NCI-H1694 treated with DMSO at 0.1 percent for 48 hours (cell line): ENCODE measurements at places on chromosomes 6 and 20.

DNA sequence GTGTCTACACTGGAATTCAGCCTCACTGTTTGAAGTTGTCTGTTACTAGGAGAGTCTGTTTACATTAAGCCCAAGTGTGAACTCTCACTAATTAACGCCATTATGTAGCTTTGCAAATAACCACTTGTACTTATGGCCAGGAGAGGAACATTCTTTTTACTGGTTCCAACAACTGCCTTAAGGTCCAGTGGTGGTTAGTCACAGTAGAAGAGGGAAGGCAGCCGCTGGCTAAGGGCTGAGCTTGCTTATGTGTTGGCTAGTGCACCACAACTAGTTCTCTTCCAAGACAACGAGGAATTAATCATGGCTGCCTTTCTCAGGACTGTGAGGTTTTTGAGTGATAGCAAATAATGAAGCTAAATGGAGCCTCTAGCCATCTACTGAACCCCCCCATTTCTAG, 14.9 kb upstream of the SLC22A23 start:
- no peak for DNase-seq

- no peak for DNase-seq
Observed at GRCh38 chr6:156160007-156160794, 617.0 kb upstream of the ARID1B start.

- DNase-seq = no peak
Observed at GRCh38 chr6:44653091-44653490, 265.6 kb downstream of the CDC5L start.

- no peak for DNase-seq
Observed at GRCh38 chr6:15406452-15406851, 160.6 kb downstream of the JARID2 start.

- DNase-seq = no peak
Observed at GRCh38 chr6:40956936-40957335, 82.1 kb downstream of the UNC5CL start.

- no peak for DNase-seq
Observed at GRCh38 chr20:59665656-59666555, 61.6 kb downstream of the PHACTR3 start.

DNA sequence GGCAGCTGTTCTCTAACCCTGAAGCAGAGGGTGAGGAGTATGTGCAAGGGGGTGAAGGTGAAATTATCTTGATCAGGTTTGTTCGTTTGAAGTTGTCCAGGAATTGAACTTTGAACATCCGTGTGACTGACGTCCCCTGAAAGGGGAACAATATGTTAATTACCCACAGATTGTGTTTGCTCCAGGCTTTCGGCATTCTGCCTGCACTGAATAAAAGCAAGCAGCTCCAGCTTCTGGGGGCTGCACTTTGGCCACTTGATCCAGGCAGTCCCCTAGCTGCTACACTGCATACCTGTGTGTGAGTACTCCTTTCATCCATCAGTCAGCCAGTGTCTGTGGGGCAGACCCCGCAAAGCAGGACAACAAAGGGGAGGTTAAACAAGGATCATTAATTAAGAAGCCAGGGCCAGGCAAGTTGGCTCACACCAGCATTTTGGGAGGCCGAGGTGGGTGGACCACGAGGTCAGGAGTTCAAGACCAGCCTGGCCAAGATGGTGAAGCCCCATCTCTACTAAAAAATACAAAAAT, 104.8 kb upstream of the BTN3A2 start:
- no peak for DNase-seq

GRCh38 chr20:1588533-1589460, 31.0 kb downstream of the SIRPB1 start:
- no peak for DNase-seq

DNA sequence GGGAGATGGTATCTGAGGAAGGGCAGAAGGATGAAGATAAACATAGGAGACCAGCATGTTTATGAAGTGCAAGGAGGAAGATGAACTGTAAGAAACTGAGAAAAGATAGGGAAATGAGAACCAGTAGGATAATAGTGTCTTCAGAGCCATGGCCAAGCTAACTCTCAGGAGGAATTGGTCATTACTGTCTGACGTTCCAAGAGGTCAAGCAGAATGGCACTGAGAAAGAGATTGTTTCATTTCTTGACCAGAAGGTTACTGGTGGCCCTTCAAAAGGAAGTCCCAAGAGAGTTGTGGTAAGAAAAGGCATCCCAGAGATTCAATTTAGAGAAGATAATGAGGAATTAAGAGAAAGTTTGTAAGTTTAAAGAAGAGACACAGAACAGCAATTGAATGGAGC, 47.5 kb downstream of the EYA4 start:
- DNase-seq = no peak

- no peak for DNase-seq
Observed at GRCh38 chr20:56572172-56572571, 39.1 kb downstream of the FAM209B start.

DNA sequence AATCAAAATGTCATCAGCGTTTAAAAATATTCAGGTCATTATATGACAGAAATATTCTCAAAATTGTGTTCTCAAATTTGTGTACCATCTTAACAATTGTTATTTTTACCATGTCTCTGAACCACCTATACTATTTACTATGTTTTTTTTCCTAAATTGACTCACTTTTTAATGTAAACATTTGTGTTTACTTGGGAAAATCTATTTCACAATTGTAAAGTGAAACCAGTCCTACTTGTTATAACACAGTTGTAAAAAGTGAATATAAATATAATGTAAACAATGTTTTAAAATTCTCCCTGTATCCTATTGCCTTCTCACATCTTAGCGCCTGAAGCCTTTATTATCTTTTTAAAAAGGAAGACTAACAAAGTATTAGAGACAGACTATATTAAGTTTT, 83.5 kb downstream of the ADGRG6 start:
- DNase-seq = no peak

- DNase-seq = no peak
Observed at GRCh38 chr20:36469973-36470372, 71.3 kb upstream of the MYL9 start.

GRCh38 chr20:6644813-6645628, 122.5 kb upstream of the BMP2 start:
- no peak for DNase-seq

DNA sequence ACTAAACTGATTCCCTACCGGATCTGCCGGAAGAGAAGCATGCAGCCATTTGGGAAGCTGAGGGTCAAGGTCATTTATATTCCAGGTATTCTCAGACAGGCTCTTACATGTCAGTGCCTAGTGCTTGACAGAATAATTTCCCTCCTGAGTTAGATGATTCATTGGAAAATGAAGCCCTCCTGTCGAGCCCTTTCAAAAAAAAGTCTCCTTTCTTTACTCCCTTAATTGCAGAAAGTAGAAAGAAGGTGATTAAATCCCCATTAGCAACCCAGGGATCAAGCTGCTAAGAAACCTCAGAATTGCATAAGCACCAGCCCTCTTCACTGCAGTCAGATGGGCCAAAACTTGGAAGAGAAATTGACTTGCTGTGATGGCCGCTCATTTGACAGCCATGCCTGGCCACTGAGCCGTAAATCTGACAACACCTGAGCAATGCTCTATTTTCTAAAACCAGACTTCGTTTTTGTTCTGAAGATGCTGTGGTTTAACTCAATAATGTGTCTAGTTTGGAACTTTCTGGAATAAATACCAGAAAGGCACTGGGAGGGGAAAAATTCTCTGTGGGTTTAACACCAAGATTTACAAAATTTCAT, 61.0 kb upstream of the ARMH2 start:
- no peak for DNase-seq

DNA sequence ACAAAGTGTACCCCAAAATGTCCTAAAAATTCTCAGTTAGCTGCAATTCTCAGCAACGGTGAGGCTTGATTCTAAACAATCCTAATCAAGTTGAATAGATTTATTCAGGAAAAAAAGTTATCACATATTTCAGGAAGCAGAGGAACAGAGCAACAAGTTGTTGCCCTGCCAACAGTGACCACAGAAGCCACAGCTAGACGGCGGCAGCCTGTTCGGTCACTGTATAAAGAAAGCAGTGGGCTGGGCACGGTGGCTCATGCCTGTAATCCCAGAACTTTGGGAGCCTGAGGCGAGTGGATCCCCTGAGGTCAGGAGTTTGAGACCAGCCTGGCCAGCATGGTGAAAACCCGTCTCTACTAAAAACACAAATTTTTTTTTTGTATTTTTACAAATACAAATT, 171.2 kb upstream of the BMP5 start:
- DNase-seq = no peak

- no peak for DNase-seq
Observed at GRCh38 chr6:112360498-112360897, 13.4 kb downstream of the RFPL4B start.

DNA sequence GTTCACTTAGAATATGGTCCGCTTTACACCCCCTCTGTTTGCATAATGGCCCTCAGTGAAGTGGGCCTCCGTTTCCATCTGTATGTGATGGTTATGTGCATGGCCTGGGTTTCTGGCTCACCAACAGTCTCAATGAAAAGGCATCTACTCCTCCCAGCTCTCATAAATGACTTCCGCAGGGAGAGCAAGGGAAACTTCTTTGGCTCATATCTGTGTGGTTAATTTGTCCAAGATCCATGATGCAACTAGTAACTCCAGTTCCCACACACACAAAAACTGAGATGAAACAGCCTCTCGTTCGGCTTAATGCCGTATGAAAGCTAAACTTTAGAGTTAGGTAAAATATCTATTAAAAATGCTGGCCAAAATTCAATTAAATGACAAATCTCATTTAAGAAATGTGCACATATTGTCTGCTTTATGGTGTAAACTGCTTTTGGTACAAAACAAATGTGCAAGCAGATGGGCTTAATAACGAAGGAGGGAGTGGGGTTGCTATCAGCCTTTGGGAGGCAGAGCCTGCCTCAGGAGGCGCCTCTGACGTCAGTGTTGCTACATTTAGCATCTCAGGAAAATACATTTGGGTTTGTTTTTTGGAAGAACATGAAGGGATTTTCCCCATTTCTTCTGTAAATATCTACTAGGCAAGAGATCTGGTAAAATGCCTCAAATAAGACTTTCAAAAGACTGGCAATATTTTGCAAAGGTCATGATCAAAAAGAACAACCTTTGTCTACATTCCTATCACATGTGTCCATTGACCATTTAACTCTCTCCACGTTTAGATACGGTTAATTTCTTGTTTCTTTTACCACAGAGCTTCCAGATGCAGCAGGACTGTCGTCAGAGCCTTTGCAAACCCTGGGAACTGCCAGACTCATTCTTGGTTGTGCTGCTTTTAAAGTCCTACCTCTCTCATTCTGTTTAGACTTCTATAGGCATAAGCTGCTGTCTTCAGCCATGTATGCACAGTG, 96.8 kb downstream of the ARMC2 start:
- peak; percentile 93 for DNase-seq

- DNase-seq = no peak
Observed at GRCh38 chr6:134997133-134997995, 47.5 kb upstream of the ALDH8A1 start.

DNA sequence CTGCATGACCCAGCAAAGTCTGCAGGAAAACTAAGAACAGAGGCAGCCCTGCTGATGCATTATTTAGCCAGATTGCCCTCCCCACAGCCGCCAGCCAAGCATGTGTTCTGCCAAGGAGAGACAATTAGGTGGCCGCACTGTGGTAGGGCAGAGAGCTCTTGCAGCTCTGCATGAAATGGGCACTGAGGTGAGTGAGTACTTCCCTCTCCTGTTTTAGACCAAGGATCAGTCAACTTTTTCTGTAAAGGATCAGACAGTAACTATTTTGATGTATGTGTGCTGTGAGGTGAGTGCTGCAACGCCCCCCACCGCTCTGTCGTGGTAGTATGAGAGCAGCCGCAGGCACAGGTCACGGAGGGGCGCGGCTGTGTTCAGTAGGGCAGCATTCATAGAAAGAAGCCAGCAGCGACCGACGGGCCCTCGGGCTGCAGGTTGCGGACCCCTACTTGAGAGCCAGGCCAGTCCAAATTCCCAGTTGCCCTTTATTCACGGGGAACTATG, 23.8 kb upstream of the FAM50B start:
- DNase-seq = peak; percentile 19

DNA sequence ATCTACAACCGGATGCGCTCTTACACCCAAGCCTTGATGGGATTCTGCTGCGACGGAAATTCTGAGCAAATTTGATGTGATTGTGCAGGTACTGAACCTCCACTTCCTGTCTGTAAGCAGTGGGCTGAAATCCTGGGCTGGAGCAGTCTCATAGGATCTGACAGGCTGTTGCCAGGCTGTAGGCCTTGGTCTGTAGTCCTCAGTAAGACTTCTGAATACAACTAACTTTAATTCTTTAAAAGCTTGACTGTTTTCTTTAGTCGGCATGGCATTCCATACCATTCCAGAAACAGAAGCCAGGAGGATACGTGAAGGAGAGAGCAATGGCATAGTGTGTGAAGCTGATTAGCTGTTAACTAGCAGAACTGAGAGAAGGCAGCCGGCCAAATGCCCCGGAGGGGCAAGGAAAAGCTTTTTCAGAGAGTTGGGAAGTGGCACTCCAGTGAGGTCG, 68.3 kb downstream of the ADTRP start:
- DNase-seq = no peak

DNA sequence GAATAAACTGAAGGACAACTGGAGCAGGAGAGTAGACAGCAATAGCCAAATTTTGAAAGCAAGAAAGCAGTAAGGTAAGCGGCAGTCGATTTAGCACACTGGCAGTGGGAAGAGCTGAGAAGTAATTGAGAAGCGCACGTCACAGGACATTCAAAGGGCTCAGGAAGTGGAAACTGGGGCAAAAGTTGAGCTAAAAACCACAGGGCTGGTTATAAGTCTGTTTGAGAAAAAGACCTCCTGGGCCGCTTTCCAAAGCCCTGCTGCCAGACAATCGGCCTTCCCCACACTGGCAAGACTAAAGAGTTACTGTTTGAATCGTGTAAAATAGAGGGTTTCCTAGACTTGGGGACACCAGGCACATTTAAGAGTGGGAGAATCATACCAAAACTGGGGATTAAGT, 161.4 kb downstream of the DNAH8 start:
- DNase-seq = no peak
